ENCODE measurements at places on chromosomes 5 and 9. TPM values are rescaled to one million over a fixed set of nuclear protein-coding genes. Genes with fewer than 3 reads are reported as not detected.

The SLC45A2 gene
- total RNA-seq: 0.79 TPM

The CAVIN4 gene
- 0.79 TPM for total RNA-seq

The KIF4B gene
- total RNA-seq: under 0.01 TPM

The HSPB3 gene
- total RNA-seq: not detected

The DDX4 gene
- not detected for total RNA-seq

The GFI1B gene
- total RNA-seq: under 0.01 TPM

The RAB24 gene
- total RNA-seq: 10.3 TPM

Data from placental epithelial cell (primary cell).